Stimulated activated CD8-positive, alpha-beta memory T cell treated with anti-CD3 and anti-CD28 coated beads, Interleukin-4, amount 100 ng/mL, for 1 hour (primary cell): ENCODE measurements at places on chromosomes 2 and 18.

GRCh38 chr2:34423301-34423700 is 824.2 kb upstream of the FAM98A start:
- DNase-seq = no peak

DNA sequence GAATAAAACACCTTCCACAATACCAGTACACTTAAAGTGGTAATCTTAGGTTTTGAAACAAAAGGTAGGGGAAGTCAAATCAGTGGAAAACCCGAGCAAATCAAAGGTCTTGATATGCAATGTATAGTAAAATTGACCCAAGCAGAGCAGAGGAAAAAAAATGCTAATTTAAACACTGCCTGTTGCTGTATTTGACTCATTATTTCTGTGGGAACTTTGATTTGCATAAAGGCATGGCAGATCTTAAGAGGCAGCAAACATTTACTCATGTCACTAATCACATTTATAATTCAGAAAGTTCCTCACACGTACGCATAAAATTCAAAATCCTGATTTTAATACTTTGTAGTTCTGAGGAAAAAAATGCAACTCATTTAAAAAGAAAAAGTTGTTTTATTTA is 64.4 kb downstream of the IKZF2 start:
- DNase-seq = no peak

GRCh38 chr2:226313060-226313459 is 486.6 kb downstream of the IRS1 start:
- no peak for DNase-seq

- no peak for DNase-seq
These were observed 55.6 kb upstream of the IMP4 start for GRCh38 chr2:130286983-130287655.

- DNase-seq = no peak
These were observed 54.7 kb downstream of the ASAP2 start for GRCh38 chr2:9261231-9261883.

- no peak for DNase-seq
These were observed 108.2 kb downstream of the ZNF521 start for GRCh38 chr18:25243754-25244153.

DNA sequence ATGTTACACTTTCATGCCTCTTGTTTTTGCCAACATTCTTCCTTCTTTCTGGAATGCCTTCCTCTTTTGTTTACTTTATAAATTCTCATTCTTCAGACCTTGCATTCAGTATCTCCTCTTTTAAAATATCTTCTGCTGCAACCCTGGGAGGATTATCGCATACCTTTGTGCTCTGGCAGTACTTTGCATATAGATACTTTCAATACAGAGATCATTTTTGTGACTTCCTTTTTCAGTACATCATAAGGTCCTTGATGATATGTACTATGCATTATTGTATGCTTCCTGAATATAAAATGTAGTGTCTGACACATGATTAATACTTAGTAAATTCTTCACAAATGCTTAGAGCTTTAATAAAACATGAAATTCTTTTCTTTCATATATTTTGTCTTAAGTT is 538.7 kb downstream of the TRIB2 start:
- no peak for DNase-seq

- DNase-seq = no peak
These were observed 119.6 kb downstream of the NFATC1 start for GRCh38 chr18:79515331-79515730.

- no peak for DNase-seq
These were observed 63.3 kb downstream of the MDH1 start for GRCh38 chr2:63651861-63652651.

GRCh38 chr18:76643996-76644395 is 149.0 kb upstream of the ZNF516 start:
- DNase-seq = no peak

GRCh38 chr2:164705412-164706167 is 84.3 kb upstream of the GRB14 start:
- DNase-seq = no peak

DNA sequence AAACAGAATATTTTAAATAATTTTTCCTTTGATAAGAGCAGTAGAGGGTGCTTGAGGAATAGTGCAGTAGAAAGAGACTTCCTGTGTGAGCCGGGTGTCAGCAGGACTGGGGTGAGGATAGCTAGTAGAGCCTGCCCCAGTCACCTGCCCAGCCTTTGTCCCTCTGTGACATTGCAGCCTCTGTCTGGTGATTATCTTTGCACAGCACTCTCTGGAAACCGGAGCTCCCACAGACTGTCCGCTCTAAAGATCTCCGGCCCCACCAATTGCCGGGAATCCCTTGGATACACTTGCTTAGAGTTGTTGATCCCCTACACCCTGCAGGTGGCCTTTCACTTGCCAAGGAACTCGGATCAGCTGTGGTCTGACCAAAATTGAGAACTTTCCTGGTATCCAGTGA is 1081.3 kb upstream of the TMEFF2 start:
- no peak for DNase-seq

- DNase-seq = no peak
These were observed 91.8 kb downstream of the PLEKHM3 start for GRCh38 chr2:207933396-207934065.

GRCh38 chr2:71742953-71743601 is 289.7 kb downstream of the DYSF start:
- DNase-seq = no peak

DNA sequence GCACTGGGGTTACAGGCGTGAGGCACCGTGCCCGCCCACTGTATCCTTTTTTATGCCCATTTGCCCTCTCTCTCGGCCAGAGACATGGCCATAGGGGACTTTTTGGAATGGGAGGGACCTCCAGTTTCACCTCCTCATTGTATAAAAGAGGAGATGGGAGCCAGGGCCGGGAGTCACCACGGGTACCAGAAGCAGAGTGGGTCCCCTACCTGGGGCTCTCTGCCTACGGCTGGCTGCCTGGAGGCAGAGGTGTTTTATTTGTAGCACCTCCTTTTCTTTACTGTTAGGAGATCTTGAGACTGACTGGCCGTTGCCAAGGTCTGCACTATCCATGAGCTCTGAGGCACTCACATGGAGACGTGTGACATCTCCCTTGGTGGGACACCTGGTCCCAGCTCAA is 162.8 kb downstream of the LDLRAD4 start:
- no peak for DNase-seq

DNA sequence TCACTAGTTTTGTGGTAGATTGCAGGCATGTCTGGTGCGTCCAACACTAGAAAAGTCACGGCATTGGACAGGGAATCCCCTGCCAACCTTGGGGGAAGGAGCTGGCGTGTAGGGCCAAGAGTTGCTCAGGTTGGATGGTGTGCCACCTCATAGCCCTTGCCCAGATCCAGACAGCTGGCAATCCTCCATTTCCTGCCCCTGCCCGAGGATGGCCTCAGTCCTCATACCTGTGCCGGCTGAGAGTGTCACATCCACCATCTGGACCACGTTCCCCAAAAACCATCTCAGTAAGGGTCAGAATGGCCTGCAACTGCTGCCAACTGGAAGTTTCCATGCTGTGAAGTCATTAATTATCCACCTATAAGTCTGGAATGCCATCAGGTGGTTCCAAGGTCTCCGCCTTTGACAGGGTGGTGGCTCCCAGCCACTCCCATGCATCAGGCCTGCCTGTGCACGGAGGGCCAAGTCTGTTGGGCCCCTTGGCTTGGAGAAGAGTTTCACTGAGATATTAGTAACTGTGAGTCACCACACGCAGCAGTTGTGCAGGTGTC is 55.0 kb downstream of the IMPA2 start:
- no peak for DNase-seq

- no peak for DNase-seq
These were observed 5.9 kb downstream of the LMAN1 start for GRCh38 chr18:59353079-59353680.

GRCh38 chr2:34875091-34875745 is 1276.1 kb upstream of the FAM98A start:
- DNase-seq = no peak

- DNase-seq = no peak
These were observed 59.4 kb downstream of the CERS6 start for GRCh38 chr2:168515502-168515901.

DNA sequence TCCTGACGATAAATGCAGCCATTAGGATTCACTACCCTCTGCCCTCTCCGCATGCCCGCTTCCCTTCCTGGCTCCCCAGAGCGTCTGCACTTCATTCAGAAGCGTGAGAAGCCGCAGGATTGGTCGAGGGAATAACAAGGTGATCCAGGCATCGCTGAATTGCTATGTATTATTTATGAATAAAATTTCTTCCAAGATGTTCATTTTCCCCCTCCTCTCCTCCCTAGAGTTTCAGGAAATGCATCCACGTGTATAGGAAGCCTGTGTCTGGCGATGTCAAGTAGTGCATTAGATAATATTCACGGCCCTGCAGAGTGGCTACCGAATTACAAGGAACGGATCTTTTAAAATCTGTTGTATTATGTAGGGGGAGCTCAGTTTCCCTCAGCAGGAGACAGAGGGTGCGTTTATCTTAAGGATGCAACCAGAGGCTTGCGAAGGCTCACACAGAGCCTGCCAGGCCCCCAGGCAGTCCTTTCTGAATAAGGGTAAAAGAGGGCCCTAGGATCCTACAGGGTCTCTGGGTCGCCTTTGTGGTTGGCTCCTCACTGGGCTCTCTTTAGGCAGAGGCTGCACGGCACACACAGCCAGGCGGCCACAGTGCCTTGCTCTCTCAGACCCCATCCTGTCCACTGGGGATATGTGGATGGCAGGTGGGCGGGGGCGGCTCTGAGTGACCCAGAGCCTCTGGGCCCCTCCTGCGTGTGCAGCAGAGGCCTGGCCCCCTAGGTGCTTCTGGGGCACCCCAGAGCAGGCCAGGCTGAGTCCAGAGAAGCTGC is 224.1 kb upstream of the PXDN start:
- no peak for DNase-seq

GRCh38 chr2:83238111-83238510 is 1221.0 kb downstream of the SUCLG1 start:
- DNase-seq = no peak

DNA sequence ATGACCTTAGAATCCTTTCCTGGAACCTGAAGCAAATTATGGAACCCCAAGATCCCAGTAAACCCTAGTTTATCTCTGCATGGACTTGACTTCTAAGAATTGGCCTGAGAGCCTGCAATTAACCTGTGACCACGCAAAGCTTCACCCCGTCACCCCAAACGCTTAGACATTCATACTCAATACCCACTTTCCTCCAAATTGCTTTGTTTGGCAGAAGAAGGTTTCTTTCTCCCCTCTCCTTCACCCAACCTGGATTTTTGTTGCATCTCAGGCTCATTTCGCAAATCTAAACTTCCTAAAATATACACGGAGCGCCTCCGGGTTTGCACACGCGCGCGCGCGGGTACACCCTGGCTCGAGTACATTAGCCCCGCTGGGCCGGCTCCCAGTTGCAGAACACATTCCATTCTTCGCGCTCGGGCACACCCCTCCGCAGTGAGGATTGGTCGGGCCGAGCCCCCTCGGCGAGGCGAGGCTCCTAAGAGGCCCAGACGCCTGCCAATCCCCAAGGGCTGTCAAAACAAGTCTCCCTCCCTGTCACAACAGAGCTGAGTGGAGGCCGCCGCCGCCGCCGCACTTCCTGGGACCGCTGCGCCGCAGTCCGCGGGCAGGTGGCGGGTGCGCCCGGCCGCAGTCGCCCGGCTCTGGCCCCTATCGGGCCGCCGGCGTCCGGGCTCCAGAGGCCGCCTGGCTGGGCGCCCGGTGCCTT is at the start of gene PLCL1:
TSS of gene PLCL1 (plus strand) at position 545 of the 709 bp plus-strand sequence.
- peak; percentile 64 for DNase-seq

- DNase-seq = no peak
These were observed 787.2 kb downstream of the TDRD15 start for GRCh38 chr2:21910832-21911507.

GRCh38 chr18:36120297-36120696 is 8.8 kb downstream of the SLC39A6 start:
- no peak for DNase-seq

- DNase-seq = no peak
These were observed 390.2 kb downstream of the THSD7B start for GRCh38 chr2:137155356-137156104.

DNA sequence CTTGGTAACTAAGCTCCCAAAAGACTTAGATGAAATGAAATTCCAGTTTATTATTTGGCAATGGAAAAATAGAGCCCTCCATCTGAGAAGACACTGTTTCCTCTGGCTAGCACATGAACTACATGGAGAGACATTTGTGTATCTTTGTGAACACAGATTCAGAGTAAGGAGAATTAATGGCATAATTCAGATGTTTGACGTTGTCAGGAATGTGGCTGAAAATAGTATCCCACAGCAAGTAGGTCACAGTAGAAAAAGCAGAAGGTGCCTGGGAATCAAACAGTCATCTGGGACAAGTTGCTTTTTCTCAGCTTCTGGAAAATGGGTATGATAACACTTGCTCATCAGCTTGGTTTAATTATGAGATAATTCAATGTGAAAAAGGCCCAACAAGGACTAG is 288.6 kb downstream of the PTPRM start:
- no peak for DNase-seq

GRCh38 chr2:164826293-164827243 is 15.1 kb downstream of the COBLL1 start:
- no peak for DNase-seq

DNA sequence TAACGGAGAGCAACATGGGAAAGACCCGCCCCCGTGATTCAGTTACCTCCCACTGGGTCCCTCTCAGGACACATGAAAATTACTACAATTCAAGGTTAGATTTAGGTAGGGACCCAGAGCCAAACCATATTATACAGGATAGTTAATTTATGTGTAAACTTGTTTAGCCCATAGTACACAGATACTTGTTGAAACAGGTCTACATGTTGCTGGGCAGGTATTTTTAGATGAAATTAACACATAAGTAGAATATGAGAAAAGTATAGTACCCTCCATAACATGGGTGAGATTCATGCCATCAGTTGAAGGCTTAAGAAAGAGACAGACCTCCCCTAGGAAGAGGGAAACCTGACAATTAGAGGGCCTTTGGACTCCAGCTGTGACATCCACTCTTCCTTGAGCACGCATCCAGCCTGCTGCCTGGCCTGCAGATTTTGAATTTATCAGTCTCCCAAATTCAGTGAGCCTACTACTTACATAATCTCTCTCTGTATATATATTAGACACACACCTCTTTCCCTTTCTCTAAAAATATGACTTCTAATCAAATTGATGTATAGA is 463.5 kb upstream of the NETO1 start:
- no peak for DNase-seq

DNA sequence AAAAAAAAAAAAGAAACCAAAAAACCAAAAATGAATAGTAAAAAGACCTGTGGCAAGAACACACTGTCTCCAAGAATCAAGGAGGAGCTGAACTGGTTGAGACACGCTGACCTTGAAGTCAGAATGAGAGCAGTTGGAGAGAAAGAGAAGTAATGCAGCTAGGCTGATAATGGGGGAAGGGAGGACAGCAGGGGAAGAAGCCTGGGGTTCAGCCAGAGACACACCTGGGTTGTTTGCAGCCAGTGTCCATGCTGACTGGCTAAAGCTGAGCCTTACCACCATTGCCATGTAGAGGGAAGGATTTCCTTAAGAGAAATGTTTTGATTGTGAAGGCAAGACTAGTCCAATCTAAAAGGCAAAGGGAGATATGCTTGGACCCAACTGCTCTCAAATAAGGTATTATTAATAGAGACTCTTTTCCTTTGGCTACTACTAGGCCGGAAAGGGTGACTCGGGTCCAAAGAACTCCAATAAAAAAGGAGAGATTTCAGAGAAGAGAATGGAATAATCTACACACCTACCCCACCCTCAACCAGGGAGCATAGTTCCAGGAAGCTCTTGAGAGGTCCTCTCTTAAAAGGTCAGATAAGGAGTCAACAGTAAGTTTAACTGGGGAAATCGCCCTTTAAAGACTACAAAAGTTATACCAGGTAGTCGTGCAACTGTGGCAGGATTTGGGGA is 25.2 kb upstream of the REL start:
- DNase-seq = no peak

- DNase-seq = no peak
These were observed 138.4 kb downstream of the NDUFA10 start for GRCh38 chr2:239886781-239887180.
